Activated CD4-positive, alpha-beta memory T cell treated with anti-CD3 and anti-CD28 coated beads, Interleukin-2, amount 10 ng/mL, durations not matched to agents 7 days and 5 days (primary cell): ENCODE measurements at places on chromosomes 3 and 15. TPM values are rescaled to one million over a fixed set of nuclear protein-coding genes. Genes with fewer than 3 reads are reported as not detected.

DNA sequence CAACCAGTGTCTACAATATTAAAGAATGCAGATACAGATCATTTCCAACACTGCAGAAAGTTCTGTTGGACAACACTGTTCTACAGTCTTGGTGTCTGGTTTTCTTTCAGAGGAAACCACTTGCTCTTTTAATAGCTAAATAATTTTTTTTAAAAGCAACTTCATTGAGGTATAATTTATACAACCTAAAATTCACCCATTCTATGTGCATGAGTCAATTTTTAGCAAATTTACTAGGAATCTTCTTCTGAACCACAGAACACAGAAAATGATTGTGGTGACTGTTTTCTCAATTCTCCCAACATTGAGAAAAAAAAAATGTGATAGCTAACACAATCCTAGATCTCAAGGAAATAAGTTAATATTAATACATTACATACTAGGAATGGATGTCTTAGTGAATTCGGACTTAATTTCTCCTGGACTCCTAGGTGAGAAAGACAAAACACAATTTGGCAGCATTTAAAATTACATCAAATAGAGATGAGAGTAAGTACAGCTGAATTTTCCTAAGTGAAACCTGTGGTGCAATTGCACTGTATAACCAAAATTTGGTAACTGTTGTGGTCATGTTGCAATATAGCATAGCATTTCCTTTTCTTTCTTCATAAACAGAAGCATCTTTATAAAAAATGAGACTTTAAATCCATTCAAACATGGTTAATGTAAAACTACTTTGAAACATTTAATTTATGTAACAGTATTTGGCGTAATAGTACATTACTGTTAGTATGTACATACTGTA lies 15.3 kb upstream of the PLCL2 start:
- DNase-seq, result no peak

- no peak for DNase-seq
Measured at GRCh38 chr3:15631426-15632211, 30.1 kb downstream of the BTD start.

GRCh38 chr15:70258369-70259027 lies 160.8 kb upstream of the TLE3 start:
- peak; percentile 73 for DNase-seq

- no peak for DNase-seq
Measured at GRCh38 chr3:160616716-160617115, 51.3 kb upstream of the KPNA4 start.

PCCB gene
- total RNA-seq, result 24.7 TPM

GRCh38 chr3:152270937-152271336 lies 2.2 kb downstream of the MBNL1 start:
- no peak for DNase-seq

- DNase-seq, result no peak
Measured at GRCh38 chr15:58518626-58519025, 86.8 kb downstream of the LIPC start.

DNA sequence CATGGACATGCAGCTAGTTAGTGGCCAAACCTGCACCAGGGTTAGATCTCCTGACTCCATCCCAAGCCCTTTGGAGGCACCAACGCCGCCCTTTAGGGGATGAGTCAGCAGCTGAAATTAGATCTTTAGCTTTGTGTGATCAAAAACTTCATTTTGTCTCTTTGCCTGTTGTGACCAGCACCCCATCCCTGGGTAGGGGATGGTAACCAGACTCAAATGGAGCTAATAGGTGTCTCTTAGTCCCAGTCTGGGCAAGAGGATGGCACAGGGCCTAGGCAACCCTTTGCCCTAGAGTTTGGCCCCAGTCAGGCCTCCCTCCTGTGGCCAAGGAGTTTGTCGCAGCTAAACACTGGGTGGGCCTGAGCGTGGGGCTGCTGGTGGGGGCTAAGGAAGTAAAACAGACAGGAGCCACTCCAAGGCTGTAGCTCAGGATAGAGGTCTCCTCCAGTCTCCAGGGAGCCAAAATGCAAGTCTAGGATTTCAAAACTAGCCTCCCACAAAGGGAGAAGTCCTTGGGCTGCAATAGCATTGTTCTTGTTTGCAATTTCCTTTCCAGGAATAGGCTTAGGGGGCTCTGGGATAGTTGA lies 105.1 kb downstream of the CPN2 start:
- no peak for DNase-seq

DNA sequence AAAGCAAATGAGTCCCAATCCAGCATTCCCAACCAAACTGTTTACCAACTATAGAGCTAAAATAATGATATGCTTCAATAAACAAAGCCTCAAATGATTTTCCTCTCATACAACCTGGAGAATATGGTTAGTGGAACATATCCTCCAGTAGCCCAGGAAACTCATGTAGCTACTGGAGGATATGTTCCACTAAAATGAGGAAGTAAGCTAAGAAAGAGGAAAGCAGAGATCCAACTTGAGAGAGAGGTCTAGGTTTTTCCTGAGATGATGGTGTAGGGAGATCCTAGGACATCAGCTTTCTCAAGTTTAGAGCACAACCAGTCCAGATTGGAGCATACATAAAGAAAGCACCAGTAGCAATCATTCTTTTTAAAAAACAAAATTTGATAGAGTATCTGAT lies 44.6 kb upstream of the SLC4A7 start:
- no peak for DNase-seq

C2CD4B gene
- total RNA-seq, result 0.40 TPM

MYRIP gene
- total RNA-seq, result not detected

- DNase-seq, result no peak
Measured at GRCh38 chr3:55819005-55819404, 331.9 kb upstream of the WNT5A start.

CD200R1 gene
- total RNA-seq, result 18.1 TPM

DNA sequence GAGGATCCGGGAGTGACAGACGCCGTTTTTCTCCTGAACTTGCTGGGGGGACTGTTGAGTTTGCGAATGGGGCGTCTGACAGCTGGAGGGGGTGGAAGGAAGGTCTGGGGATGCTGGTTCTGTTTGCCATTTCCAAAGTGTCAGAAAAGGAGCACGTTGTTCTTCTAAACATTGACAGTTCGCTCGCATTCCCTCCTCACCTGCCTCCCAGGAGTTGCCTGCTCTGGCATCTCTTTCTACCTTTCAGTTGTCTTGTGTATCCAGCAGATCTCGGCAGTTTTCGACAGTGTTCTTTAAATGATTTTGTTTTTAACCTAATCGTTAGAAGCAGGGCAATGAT lies 829 bp downstream of the SELENOT start:
- DNase-seq, result no peak

- DNase-seq, result no peak
Measured at GRCh38 chr15:34809186-34809585, 13.8 kb upstream of the ACTC1 start.

GRCh38 chr3:16304061-16305010 lies 39.3 kb downstream of the OXNAD1 start:
- no peak for DNase-seq
